Stimulated activated CD4-positive, alpha-beta T cell treated with anti-CD3 and anti-CD28 coated beads, Interleukin-1b, Interleukin-23, amount 100 ng/mL, for 48 hours (primary cell): ENCODE measurements at places on chromosomes 12 and 14.

DNA sequence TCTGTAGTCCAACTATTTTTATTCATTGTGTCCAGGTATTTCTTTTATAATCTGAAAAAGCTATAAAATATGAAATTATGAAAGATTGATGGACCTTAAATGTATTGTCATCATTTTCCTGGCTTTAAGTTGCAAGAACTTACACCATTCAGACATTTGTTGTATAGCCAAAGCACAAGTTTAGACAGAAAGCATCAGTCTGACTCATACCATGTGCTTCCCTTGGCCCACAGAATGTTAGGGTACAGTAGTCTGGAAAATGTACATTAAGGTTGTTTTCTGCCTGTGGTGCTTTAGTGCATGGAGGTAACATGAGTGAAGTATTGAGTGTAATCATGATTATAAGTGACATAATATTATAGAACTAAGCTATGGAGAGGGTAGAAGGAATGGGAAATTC lies 1002.5 kb downstream of the BCL11B start:
- DNase-seq: no peak

- no peak for DNase-seq
These were observed 4.2 kb downstream of the TAMALIN start for GRCh38 chr12:52010692-52011601.

DNA sequence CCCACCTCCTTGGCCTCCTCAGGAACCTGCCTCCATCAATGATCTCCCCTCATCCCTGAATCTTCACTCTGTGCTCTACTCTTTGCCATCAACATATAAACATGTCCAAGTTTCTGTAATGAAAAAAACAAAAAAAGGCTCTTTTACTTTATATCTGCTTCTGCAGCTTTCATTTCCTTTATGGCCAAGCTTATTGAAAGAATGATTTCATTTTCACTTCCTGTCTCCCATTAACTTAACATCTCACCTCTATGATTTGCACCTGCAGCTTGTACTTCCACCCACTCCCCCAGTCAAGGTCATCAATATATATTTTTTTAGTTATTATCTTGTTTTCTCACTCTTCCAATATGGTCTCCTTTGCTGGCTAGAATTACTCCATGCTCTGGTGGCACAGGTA lies 15.6 kb upstream of the RNU6-7 start:
- no peak for DNase-seq

DNA sequence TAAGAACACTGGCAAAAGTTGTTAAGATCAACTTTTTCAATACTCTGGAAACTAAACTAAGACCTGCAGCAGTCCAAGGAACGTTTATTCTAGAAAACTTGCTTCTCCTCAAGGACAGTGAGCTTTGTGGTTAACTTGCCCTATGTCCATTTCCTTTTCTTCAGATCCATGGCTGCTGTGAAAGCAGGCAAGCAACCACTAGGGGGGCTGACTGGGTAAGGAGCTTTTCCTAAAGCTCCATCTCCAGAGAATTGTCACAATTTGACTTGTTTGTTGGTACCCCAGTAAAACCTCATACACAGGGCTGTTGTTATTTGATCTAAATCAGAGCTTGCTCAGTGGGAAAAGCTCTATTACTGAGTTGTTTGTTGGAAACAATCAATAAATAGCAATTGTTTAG lies 10.1 kb upstream of the RPL10L start:
- DNase-seq: no peak
